Lung microvascular endothelial cell (primary cell): ENCODE measurements at places on chromosomes 1 and 21. TPM values are rescaled to one million over a fixed set of nuclear protein-coding genes. Genes with fewer than 3 reads are reported as not detected.

DNA sequence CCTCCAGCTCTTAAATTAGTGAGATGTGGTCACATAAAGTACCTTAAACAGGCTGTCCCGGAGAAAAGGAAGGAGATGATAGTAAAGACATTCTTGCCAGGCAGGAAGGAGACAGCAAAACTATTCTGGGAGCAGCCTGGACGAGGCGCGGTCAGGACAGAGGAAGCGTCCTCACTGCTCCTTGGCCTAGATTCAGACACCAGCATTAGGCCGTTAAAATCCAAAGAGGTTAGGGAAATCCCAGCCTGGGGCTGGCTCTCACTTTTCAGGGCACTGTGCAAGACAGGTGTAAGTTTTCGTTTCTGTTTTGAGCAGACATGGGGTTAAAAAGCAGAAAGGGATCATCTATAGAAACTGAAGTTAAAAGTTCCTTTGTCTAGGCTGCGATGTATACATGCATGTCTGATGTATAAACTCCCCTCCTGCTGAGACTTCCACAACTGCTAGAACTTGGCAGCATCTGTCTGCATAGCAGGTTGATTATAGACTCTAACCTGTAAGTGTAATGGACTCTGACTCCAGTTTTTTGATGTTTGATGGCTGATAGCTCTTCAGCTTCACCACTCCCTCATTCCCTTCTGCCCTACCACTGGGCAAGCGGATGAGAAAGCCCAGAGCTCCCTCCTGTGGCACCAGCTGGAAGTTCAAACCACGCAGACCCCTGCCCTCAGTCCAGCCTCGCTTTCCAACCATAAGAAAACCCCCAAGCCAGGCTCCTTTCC is 21.5 kb downstream of the STPG1 start:
- DNase-seq: peak; percentile 84

GRCh38 chr1:170376801-170377385 is 155.1 kb upstream of the GORAB start:
- no peak for DNase-seq

DNA sequence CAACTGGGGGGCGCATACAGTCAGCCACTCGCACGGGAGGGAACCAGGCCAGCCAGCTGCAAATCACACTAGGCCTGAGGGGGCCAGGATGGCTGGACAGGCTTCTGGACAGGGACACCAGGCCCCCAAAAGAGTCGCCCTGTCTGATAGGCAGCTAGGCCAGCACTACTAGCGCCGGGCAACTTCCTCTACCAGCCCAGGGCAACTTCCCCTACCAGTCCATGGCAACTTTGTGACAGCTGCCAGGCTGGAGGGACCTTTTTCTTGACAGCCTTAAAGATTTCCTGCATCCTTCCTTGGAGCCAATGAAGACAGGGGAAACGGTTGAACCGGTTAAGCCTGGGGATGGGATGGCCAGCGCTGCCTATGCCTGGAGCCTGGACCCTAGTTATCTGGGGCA is 5.1 kb downstream of the IFFO2 start:
- DNase-seq: no peak

- no peak for DNase-seq
Observed at GRCh38 chr1:220894025-220894923, 15.0 kb downstream of the HLX start.

DNA sequence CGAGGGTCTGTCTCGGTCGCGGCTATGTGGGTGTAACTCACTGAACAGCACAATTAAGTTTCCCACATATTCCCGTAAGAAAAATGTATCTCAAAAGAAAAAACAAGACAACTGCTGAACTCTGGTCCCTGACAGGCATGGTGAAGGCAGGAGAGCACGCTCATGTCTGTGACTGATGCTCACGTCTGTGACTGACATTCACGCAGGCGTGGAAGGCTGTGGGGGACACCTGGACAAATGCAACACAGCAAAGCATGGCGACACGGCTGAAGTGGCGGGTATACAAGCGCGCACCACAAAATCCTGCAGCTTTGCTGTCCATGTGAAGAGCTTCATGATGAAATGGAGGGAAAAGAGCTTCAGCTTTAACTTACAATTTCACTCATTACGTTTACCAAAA is 6.0 kb downstream of the PTTG1IP start:
- no peak for DNase-seq

- no peak for DNase-seq
Observed at GRCh38 chr1:38121231-38121680, 74.7 kb upstream of the POU3F1 start.

DNA sequence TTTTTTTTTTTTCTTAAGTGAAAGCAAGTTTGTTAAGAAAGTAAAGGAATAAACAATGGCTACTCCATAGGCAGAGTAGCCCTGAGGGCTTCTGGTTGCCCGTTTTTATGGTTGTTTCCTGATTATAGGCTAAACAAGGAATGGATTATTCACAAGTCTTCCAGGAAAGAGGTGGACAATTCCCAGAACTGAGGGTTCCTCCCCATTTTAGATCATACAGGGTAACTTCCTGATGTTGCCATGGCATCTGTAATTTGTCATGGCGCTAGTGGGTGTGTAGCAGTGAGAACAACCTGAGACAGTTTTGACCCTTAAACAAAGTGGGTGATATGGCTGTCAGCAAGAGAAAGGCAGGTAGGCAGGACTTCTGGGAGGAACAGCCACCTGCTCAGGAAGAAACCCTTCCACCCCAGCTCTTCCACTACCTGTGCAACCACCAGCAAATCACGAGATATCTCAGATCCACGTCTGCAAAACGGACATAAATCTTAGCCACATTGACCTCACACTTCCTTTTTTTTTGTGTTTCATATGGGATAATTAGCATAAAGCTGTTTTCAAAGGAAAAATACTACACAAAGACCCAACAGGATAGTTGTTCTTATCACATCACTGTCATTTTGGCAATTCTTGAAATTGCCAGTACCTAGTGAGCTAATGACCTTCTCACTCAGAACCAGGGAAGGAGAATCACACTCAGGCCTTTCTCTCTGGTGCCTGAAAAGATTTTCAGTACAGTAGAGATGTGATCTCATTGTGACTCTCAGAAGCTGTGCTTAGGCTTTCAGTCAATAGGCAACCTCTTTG is 34.8 kb upstream of the DUSP10 start:
- peak; percentile 67 for DNase-seq

GRCh38 chr1:215825056-215825455 is 258.0 kb downstream of the KCTD3 start:
- DNase-seq: no peak

GRCh38 chr21:34924194-34924593 is 124.9 kb downstream of the RUNX1 start:
- DNase-seq: no peak

DNA sequence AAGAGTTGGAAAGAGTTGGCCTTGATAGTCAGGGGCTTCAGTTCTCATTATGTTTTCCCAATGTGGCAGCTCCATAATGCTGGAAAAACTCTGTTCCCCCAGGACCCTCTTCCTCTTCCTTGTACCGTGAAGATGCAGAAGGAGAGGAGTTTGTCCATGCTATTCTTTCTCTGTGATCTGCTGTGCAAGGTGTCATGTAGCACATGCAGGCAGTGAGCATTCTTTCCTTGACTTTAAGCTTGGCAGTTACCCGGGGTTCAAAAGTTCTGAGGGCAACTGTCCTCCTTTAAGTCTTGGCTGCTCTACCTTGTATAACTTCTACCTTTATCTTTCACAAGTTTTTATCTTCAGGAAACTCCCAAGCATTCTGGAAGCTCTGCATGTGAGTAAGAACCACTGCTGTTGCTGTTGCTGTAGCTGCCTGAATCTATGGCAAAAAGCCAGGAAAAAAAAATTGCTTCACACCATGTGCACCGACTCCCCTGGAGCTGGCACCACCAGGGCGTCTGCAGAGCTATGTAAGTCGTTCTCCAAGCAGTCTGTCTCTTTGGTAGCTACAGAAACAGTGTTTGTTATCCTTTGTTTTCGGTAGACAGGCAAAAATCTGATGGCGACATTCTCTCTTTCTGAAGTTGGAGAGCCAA is 42.7 kb upstream of the SLC16A1 start:
- DNase-seq: peak; percentile 77

DNA sequence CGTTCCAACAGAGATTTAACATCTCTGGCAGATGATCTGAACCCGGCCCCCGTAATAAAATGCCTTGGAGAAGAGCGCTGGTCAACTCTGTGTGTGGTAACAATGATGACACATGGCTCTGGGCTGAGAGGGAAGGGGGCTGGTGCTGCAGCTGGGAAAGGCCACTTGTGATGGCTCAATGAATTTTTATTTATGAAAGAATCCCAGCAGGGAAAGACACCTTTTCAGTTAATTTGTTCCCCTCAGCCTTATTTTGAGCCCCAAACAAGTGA is 59.4 kb downstream of the SYT6 start:
- DNase-seq: no peak

DNA sequence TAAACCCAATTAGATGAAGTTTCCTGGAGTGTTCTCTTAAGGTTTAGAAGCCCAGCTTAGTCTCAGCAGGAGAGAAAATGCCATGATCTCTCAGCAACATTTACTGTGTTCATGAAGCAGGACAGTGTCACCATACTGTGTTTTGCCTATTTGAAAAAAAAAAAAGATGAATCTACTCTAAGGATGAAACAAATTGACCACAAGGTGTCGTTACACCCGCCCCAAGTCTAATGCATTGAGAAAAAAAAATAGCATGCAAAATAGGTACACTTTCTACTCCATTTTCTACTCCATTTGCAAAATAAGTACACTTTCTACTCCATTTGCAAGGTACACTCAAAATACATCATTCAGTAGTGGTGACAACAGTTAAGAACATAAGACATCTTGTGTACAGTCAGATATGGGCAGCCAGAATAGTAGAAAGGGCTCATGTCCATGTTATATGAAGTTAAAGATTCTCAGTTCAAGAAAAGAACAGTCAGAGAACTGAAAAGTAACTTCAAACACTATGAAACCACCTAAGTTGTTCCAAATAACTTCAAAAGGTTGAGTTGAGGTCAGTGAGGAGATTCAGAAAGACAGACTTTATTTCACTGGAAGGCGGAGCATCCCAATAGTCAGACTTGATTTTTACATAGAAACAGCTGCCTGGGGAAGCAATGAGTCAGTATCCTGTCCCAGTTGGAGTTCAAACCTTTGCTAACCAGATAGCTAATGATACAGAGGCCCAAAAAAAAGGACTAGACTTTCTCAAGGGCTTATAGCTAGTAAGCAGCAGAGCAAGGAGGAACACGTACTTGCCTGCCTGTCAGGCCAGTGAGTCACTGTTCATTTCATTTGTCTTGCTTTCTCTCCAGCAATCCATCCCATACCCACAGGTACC is 13.3 kb downstream of the PLPPR5 start:
- peak; percentile 92 for DNase-seq

DNA sequence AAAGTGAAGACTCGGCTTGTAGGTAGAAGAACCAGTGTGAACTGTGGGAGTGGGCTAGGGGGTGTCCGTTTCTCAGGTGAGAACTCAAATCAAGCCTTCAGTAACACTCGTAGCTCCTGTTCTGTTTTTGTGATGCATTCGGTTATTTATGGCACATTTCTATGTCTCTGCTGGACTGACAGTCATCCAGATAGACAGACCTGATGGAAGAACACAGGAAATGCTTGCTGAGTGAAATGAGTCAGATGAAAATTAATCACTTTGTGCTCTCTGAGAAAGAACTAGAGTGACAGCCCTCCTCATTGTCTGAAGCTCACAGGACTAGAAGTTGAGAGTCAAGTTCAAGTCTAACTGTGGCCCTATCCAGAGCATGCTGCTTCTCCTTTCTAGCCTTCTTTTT is 360.1 kb upstream of the PLXNA2 start:
- DNase-seq: peak; percentile 60

GRCh38 chr1:154697710-154698109 is 89.7 kb upstream of the ADAR start:
- DNase-seq: peak; percentile 58

Gene FCRL4
- total RNA-seq: not detected in 2 replicates

Gene PHGDH
- total RNA-seq: 0.99 and 2.4 TPM in 2 replicates

Gene EVI5
- total RNA-seq: 19.4 and 19.8 TPM in 2 replicates
